ENCODE measurements at places on chromosomes 12 and 14.

GRCh38 chr12:23253191-23253590, 628.2 kb downstream of the ETNK1 start:
- no peak for DNase-seq

DNA sequence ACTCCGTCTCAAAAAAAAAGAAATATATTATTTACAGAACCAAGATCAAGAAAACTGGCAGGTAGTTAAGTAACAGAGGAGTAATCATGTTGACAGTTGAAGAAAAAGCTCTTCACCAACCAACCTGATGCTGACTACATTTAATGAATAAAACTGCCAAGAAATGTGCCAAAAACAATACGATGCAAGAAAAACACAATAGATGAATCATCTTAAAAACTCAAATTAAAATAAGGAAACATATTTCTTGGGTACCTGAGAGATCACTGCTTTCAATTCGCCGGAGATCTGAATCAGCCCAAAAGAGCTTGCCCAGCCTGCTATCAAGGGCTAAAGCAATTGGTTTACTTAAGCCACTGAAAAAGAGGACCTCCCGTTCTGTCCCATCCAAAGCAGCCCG, 76.4 kb downstream of the BCL2L14 start:
- DNase-seq, result no peak

GRCh38 chr12:79086541-79087296, 222.1 kb downstream of the SYT1 start:
- peak; percentile 8 for DNase-seq

- DNase-seq, result peak; percentile 45
Observed at GRCh38 chr12:52151837-52152783, 39.7 kb downstream of the KRT80 start.

- no peak for DNase-seq
Observed at GRCh38 chr14:105387530-105387922, 10.8 kb upstream of the TEX22 start.

- DNase-seq, result peak; percentile 49
Observed at GRCh38 chr12:121858662-121859572, at the start of gene HPD. Gene HPD, minus strand, starts transcription at chr12:121858859. Its CDS starts 36 bp downstream, at chr12:121858823.

DNA sequence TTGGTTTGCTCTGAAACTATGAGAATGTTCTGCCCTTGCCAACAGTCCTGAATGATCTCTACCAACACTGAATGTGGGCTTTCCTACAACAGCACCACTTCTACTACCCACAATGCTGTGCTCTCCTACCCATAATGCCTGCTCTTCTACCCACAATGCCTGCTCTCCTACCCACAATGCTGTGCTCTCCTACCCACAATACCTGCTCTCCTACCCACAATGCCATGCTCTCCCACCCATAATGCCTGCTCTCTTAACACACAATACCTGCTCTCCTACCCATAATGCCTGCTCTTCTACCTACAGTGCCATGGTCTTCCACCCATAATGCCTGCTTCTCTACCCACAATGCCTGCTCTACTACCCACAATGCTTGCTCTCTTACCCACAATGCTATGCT, 92.3 kb downstream of the KCNK13 start:
- no peak for DNase-seq

DNA sequence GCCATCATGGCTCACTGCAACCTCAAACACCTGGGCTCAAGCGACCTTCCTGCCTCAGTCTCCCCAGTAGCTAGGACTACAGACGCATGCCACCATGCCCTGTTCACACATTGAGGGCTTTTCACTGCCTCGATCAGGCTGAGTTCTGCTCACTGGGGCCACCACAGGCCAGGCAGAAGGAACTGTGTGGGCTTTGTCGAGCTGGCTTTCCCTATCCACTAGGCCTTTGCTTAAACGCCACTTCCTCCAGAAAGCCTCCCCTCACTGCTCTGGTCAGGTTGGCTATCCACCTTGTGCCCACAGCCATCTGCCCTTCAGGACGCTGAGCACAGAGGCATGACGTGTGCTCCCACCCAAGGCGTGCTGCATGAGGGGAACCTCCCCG, 45.2 kb downstream of the MLXIP start:
- DNase-seq, result no peak

- no peak for DNase-seq
Observed at GRCh38 chr12:28051516-28052354, 79.2 kb upstream of the PTHLH start.

- DNase-seq, result peak; percentile 81
Observed at GRCh38 chr12:57240066-57240921, 10.7 kb downstream of the STAC3 start.

GRCh38 chr14:89268514-89268913, 148.5 kb downstream of the FOXN3 start:
- DNase-seq, result no peak

- DNase-seq, result no peak
Observed at GRCh38 chr14:53786045-53786444, 170.6 kb downstream of the BMP4 start.

Data from muscle of back (tissue), 13 donors.